ENCODE measurements at places on chromosomes 5 and 9.

DNA sequence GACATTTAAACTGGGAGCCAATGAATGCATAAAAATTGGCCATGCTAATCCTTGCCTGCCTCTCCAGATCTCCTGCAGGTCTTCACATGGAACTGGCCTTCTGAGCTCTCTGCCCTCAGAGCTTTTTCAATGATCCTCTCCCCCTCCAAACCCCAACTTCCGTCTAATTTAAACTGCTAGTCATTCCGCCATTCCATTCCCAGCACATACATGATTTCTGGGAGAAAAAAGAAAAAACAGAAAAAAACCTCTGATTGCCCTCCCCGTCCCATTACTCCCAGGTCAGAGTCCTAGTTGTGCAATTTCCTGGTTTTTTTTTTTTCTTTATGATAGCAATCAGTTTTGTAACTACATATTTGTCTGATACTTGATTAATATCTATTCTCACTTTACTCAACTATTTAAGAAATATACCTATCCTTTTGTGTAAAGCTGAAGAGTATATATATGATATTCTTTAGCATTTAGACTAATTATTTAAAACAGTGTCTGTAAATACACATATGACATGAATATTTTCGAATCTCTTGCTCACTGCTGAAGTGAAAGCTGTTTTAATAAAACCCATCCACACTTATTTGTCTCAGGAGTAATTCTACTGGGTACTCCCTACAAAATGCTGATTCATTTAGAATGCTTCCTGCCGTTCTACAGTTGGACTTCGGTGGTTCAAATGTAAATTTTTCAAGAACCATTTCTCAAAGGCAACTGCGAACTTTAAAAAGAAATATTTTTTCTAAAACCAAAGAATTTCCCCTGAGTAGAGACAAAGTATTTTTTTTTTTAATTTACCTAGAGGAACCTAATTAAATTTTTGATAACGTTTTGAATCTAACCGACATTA is 1.6 kb downstream of the HINT1 start:
- no peak for DNase-seq

- DNase-seq: peak; percentile 34
Observed at GRCh38 chr9:130860458-130861316, 25.6 kb downstream of the ABL1 start.

DNA sequence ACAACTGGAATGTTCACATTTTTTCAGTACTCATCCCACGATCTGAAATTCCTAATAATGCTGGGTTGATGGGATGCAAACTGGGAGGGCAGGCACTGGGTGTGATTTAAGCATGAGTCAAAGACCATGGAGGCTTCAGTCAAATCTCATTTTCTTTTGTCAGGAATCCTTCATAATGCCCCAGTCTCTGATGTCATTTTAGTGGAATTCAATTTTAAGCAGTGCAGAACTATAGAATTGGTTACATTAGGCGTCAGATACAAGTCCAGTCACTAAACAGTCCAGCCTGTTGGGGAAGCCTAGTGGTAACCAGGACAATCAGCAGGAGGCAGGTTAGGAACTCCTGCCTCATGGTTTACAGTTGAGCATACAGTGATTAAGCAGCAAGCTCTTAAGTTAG is 41.0 kb upstream of the TMEM215 start:
- no peak for DNase-seq

GRCh38 chr9:2086971-2087370 is 71.8 kb downstream of the SMARCA2 start:
- DNase-seq: no peak

- DNase-seq: no peak
Observed at GRCh38 chr5:55226027-55226933, 835 bp downstream of the MCIDAS start.

- no peak for DNase-seq
Observed at GRCh38 chr9:75487856-75488718, 399.8 kb downstream of the OSTF1 start.

GRCh38 chr5:149345892-149346222 is 558 bp downstream of the GRPEL2 start:
- DNase-seq: no peak

- DNase-seq: no peak
Observed at GRCh38 chr9:81076131-81076530, 613.2 kb downstream of the TLE1 start.

DNA sequence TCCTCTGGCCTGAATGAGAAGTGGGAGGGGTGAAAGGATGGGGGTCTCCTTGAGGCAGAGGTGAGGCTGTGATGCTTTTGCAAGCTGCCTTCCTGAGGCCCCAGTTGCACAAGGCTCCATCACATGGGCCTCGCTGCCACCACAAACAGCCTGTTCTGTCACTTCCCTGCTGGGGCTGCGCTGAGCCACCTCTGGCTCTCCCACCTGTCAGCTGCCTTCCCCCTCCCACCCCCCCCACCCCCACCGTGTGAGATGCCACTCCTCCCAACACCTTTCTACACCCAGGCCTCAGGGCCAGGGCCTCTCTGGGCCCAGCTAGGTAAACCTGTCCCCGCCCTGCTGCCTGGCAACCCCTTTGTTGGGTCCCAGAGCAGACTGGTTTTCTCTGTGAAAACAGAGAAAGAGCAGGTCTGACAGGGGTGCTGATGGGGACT is 4.5 kb upstream of the PDLIM4 start:
- no peak for DNase-seq

- no peak for DNase-seq
Observed at GRCh38 chr5:161022151-161022550, 170.1 kb upstream of the ATP10B start.

- DNase-seq: no peak
Observed at GRCh38 chr9:113673726-113674125, 202.4 kb upstream of the ZNF618 start.

- no peak for DNase-seq
Observed at GRCh38 chr9:130805510-130806326, 29.3 kb upstream of the ABL1 start.

DNA sequence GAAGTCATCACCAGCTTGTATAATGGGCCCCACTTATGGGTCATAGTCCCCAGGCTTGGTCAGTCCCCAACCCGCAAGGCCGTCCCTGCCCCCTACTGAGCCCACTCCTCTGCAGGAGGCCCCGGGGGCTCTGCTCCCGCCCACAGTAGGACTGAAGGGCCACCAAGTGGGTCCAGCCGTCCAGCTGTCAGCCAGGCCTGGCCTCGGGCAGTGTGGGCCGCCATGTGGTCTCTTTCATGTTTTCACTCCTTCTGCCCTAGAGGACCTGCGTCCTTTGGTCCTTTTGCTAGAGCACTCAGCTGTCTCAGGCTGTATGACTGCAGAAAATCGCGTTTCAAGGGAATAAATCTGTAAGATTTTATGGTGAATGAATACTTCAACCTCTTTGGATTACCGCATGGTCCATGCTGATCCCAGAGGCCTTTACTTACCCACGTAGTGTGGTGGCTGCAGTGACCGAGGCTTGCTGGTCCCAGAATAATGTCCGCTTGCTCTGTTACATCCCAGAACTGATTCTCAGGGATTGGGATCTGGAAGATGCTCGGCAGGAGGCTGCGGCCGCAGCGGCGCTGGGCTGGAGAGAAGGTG is 105.7 kb upstream of the FAM120A start:
- no peak for DNase-seq

DNA sequence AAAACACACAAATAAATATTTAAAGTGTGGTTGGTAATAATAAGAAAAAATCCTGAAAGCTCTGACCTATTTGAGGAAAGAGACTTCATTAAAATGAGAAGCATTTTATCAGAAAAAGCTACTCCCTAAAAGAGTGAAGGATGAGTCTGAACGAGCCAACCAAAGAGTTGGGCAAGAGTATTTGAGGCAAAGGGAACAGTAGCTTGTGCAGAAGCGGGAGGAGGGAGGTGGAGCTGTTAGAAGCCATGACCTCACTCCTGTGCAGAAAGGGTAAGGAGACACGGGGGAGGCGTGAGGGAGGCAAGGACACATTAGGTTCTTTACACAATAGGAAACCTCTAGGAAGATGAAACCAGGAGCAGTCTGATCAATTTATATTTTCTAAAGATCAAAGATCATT is 29.4 kb downstream of the SH3RF2 start:
- DNase-seq: no peak

- DNase-seq: no peak
Observed at GRCh38 chr5:96253140-96253539, 179.9 kb downstream of the PCSK1 start.

DNA sequence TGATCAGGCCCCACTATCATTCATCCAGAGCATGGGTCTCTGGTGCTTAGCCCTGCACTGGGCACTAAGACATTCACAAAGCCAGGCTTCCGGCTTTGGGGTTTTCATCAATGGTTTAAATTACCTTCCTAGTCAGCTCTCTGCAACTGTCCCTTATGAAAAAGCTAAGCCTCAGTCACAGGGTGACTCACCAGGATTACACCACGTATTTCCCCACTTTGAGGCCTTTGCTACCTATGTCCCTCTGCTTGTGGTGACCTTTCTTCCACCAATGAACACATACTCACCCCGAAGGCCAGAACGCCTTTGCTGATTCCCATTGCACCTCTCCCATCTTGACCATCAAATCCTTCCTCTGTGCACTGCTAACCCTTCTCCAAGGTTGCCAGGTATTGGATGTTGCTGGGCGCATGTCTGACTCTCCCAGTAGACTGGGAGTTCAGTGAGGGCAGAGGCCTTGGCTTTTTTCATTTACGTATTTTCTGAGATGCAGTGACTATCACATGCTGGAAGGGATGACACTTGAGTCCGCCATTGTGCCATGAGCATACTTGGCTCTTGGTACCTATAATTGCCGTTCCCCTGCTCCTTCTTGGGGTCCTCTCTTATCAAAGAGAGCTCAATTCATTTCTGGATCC is 58.7 kb upstream of the TNFSF8 start:
- no peak for DNase-seq

- DNase-seq: no peak
Observed at GRCh38 chr9:128292009-128292408, 15.9 kb downstream of the SWI5 start.
